ENCODE measurements at places on chromosomes 11 and 22.

DNA sequence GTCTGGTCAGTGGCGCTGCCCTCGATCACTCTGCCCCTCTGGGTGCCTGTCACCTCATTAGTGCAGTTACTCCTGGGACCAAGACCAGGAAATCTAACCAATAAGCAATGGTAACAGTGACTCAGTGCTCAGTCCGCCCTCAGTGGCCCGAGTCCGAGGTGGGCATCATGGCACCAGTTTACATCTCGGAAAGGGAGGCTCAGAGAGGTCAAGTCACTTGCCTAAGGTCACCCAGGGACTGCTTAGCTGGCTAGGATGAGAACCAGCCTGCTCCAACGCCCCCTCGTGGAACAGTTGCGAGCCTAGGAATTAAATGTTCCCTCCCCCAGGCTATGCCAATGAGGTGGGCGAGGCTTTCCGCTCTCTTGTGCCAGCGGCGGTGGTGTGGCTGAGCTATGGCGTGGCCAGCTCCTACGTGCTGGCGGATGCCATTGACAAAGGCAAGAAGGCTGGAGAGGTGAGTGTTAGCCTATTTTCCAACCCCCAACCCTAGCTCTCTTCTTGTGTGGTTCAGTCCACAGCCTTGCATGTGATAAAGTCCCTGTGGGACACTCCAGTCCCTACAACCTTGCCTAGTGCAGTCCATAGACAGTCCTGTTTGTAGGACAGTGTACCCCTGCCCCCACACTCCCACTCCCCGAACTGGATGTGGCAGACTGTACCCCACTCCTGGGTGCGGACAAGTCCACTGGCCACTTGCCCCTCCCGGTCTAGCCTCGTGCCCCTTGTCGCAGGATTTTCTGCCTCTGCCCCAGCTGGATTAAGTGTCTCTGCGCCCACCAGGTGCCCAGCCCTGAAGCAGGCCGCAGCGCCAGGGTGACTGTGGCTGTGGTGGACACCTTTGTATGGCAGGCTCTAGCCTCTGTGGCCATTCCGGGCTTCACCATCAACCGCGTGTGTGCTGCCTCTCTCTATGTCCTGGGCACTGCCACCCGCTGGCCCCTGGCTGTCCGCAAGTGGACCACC is 1.1 kb downstream of the MTFP1 start:
- peak; percentile 85 for DNase-seq

- DNase-seq = no peak
Observed at GRCh38 chr11:57728829-57729228, 12.5 kb upstream of the SELENOH start.

DNA sequence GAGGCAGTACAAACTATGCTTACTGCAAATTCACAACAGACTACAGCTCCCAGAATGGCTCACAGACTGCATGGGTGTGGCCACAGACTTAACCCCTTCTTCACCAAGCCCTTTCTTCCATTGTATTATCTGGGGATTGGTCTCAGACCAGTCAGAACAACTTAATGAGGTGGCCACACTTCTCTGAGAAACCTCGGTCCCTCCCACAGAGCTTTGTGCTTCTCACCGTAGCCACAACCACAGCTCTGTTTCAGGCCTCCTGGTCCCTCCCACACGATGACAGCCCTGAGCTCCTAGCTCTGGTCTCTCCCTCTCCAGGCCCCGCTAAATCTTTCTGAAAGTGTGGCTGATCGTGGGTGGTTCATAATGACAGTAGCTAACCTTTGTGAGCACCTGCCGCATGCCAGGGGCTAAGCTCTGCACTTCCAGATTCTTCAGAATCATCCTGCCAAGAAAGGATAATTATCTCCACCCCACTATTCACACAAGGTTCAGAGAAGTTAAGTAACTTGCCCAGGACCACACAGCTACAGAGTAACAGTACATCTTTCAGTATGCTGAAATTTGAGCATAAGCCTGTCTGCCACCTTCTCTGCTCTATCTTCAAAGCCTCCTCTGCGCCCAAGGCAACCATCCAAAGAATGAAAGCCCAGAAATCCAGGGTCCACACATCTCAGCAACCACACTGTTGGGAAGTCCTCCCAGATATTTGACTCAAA is 5.4 kb downstream of the PDE2A start:
- DNase-seq = no peak

DNA sequence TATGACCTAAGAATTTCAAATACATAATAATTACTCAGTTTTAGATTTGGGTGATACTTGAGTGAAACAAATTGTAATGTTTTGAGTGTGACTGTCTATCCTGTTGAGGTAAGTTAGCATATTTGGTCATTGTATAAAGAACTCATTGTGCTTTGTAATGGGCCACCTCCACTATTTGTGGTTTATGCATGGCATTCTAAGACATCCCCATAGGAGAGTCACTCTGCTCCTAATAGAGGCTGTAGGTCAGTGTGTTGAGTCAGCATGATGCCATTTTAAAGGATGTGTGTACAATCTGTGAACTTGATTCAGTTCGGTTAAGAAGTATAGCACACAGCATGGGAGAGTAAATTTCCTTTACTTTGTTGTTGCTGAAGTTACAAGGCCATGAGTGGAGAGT is 1112.4 kb downstream of the JRKL start:
- no peak for DNase-seq

GRCh38 chr22:24091551-24092420 is 80.7 kb downstream of the CABIN1 start:
- DNase-seq = no peak

GRCh38 chr11:45247433-45247832 is 38.7 kb downstream of the SYT13 start:
- no peak for DNase-seq

- peak; percentile 13 for DNase-seq
Observed at GRCh38 chr22:37195921-37196320, 7.9 kb upstream of the C1QTNF6 start.

GRCh38 chr11:95413021-95413420 is 182.0 kb upstream of the SESN3 start:
- DNase-seq = no peak

DNA sequence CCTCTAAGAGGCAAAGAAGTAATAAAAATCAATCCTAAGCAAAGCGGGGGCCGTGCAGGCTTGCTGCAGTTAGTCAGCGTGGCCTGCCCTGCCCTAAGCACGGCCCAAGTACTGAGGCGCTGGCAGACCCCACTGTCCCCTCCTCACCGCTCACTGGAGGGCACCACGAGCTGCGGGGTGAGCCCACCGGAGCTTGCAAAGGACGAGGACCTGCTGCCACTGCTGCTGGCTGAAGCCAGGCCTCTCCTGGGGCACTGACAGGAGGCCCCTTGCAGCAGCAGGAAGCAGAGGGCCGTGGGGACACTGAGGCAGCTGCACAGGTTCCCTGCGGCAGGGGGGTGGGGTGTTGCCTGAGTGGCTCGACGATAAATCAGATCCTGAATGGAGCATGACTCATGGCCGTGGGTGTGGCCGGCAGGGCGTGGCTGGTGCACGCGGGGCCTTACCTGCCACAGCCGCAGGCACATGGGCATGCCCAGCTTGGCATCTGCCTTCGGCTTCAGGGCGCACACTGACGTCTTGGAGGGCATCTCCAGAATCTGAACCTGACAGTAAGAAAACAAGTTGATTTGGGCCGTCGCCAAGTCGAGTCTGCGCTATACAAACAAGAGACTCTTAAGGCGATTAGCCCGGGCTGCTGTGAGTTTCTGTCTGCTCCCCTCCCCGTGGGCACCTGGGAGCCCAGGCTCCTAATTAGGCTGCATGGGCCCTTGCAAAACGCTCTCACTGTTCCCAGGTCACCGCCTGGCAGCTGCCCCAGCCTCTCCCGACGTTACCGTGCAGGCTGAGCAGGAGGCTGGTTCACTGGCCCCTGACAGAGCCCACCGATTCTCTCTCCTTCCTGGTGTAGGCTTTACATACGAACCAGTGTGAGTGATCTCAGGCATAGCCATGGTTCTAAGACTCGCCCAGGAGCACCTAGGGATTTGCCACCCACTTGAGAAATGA is 45.9 kb downstream of the TBX1 start:
- peak; percentile 27 for DNase-seq

DNA sequence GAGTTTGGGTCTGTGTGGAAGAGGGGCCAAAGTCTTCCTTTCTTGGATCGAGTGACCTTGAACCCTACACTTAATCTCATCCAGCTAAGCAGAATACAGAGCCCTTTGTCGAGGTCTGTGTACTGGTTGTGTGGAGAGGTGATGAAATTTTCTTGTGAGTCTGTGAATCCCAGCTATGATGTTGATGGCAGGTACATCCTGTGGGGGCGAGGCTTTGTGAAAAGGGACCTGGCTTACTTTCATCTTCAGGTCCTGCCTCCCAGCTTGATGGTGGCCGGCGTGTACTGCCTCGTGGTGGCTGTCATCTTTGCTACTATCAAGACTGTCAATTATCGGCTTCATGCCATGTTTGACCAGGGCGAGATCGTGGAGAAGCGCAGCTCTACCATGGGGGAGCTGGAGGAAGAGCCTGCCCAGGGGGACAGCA is 1.0 kb downstream of the PCNX3 start:
- DNase-seq = no peak

DNA sequence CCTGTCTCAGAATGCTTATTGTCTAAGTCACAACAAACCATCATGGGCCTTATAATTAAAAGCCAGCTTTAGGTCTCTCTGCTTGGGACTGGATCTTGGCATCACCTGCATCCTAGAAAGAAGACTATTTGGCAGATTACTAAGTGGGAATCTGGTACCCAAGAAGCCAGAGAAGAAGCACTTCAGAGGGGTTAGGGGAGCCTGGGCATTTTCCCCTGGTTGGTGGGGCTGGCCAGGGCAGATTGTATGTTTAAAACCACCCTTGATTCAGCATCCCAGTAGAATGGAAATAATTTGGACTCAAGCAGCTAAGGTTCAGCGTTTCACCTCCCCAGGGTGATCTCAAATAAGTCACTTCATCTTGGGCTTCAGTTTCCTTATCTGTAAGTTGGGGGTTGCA is 193.7 kb downstream of the MIAT start:
- DNase-seq = no peak

- DNase-seq = no peak
Observed at GRCh38 chr22:20578707-20579106, 71.3 kb downstream of the MED15 start.

- DNase-seq = no peak
Observed at GRCh38 chr22:29427176-29427760, 11.1 kb upstream of the RFPL1 start.

DNA sequence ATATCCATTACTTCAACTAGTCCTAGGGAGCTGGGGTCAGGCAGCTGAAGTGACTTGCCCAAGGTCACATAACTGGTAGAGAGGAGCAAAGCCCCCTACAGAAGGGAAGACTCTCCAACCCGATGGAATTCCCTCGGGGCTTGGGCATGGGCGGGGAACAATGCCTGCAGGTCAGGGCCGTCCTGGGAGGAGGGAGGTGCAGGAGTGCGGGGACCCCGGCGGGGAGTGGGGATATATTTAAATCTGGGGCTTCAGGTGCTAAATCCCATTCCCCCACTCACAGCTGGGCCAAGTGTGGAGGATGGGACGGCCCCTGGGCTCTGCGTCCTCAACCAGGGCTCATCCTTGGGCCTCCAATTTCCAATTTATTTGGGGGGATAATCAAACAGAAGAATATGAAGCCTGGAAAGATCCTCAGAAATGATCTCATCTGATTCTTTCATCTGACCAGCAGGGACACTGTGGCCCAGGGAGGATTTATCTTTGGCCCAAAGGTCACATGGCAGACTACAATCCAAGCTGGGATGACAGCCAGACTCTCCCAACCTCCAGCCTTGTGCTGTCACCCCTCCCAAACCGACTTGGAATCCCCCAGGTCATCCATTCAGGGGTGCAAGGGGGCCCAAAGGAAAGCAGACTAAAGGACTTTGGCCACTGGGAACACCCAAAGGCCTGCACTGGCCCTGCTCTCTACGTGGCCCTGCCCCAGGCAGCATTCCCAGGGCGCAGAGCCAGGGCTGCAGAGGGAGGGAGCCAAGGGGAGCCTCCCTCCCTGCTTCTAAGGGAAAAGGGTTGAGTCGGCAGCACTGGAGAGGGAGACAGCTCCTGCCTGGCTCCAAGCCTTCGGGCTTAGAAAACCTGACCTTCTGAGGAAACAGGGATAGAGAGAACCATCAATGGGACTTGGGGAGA is 8.7 kb upstream of the C1QTNF6 start:
- DNase-seq = peak; percentile 83

DNA sequence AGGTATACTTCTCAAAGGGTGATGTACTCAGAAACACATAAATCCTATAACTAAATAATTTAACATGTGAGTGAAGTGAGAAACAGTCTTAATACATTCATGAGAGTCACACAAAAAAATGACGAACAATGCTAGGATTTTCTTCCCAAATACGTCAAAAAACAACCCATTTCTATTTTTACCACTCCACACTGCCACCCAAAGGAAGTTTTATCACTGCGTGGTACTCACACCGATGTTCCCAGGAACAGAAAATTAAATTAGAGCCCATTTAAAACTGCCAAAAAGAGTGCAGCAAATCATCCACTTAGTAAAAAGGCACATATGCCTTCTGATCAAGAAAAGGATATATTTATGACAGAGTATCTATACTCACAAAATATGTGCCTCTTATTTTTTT is 710.9 kb upstream of the FAT3 start:
- DNase-seq = no peak

DNA sequence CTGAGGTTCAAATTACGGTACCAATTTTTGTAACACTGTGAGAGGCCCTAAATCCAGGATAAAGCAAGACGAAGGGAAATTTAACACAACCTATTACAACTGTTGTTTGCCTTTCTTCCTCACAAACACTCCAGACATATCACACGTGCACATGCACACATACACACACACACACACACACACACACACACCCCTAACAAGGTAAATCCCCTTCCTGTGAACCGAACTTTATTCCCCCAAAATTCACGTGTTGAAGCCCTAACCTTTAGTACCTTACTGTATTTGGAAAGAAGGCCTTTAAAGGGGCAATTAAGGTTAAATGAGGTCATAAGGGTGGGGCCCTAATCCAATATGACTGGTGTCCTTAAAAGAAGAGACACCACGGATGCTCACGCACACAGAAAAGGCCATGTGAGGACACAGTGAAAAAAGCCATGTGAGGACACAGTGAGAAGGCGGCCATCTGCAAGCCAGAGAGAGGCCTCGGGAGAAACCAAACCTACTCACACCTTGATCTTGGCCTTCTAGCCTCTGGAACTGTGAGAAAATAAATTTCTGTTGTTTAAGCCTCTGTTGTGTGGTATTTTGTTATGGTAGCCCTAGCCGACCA is 1.8 kb downstream of the SERGEF start:
- DNase-seq = no peak

- no peak for DNase-seq
Observed at GRCh38 chr11:121578251-121578976, 125.6 kb upstream of the SORL1-AS1 start.

DNA sequence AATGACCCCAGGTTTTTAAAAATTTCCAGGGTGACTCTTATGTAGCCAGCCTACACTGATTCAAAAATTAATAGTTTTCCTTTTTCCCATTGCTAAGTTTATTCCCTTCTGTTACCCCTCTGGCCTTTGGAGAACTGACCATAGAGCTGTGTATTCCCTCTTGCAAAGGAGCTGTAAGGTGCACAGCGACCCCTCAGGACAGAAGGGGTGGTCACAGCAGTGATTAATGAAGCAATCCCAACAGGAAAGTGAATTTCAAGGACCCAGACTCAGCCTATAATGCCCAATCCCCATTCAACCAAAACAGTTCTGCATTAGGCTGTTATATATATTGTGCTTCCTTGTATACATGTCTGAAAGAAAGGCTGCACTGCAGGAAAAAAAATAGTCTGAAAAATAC is 147.1 kb downstream of the WT1 start:
- DNase-seq = no peak

GRCh38 chr11:132257871-132258270 is 887.5 kb downstream of the NTM start:
- no peak for DNase-seq
